Fibroblast of lung (primary cell): ENCODE measurements at places on chromosomes 16 and 17.

- peaks cover 1% of the 10 kb centered on the region for H3K36me3 ChIP-seq
- H3K27me3 ChIP-seq = no peaks in the 10 kb centered on the region
- no peak overlapping the region for H3K4me3 ChIP-seq
- H3K4me1 ChIP-seq = no peaks in the 10 kb centered on the region
- no peak for DNase-seq
- H3K27ac ChIP-seq = no peak overlapping the region
Measured at GRCh38 chr16:56413381-56413780, 12.0 kb downstream of the AMFR start.

DNA sequence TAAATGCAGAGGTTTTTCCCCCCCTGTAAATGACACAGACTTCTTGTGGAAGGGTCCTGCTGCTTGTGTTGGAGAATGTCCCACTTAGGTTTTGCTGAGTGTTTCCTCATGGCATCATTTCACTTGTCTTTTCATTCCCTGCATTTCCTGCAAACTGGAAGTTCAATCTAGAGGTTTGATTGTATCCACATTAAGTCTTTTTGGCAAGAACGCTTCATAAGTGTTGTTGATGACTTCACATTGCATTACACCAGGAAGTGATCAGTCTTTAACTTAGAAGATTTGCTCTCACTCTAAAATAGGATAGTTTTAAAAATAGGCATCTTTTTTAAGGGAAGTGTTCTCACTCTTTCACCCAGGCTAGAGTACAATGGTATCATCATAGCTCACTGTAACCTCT lies 67.2 kb downstream of the RPTOR start:
- H3K36me3 ChIP-seq = no peaks in the 10 kb centered on the region
- DNase-seq = no peak
- no peak overlapping the region for H3K27ac ChIP-seq
- no peaks in the 10 kb centered on the region for H3K27me3 ChIP-seq
- H3K4me1 ChIP-seq = no peaks in the 10 kb centered on the region
- H3K4me3 ChIP-seq = no peak overlapping the region

DNA sequence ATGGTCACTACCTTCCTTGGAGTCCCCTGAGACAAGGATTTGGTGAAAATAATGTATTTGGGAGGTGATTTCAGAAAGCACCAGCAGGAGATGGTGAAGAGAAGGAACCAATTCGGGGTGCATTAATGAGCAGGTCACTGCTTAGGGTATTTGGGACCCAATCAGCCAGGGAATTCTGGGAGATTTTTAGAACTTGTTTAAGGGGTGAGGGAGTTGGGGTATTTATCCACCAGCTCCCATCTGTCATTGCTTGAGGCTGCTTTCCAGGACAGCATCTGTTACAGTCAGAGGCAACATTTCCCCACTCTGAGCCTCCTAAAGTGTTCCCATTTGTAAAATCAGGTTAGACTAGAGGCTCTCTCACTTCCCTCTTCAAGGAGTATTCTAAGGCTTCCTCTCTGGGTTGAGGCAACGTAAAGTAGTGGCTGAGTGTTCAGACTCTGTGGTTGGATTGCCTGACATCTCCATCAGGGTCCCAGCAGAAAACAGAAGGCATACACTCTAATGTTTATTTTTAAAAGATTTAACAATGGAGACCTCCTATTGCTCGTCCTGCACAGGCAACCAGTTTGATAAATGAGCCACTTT lies 60.9 kb downstream of the CLEC19A start:
- H3K4me1 ChIP-seq = no peaks in the 10 kb centered on the region
- H3K36me3 ChIP-seq = no peaks in the 10 kb centered on the region
- H3K27ac ChIP-seq = no peak overlapping the region
- H3K4me3 ChIP-seq = no peak overlapping the region
- no peaks in the 10 kb centered on the region for H3K27me3 ChIP-seq
- no peak for DNase-seq

DNA sequence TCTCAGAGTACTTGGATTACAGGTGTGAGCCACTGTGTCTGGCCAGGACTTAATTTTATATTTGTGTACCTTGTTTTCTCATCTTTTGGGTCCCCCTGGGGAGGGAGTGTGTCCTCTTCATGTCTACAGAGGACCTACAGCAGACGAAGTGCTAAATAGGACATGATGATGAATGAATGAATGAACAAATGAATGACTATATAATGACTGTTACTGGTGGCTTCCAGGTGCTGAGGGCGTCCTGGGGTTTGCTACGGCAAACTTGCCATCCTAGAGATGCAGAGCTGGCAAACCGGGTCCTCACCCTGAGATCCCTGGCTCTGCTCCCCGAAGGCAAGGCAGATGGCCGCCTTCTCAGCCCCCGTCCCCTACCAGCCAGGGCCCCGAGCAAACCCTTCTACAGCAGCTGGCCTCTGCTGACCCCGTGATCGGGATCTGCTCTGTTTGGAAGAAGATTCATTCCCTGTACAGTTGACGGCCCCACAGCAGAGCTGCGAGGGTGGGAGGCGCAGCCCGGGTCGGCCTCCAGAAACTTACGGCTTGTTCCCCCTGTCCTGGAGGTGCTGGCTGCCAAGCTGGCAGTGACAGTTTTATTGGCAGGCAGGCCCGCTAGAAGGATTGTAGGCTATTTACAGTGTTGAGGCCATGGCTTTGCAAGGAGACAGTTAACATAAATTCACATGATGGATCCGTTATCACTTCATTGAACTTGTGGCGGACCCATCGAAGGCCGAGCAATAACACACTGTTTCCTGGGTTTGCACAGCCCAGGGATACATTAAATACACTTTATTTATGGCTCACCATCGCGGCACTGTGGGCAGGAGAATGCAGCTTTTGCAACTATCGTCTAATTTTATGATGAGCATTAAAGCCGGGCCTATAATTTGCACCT lies 197.7 kb upstream of the GSE1 start:
- no peaks in the 10 kb centered on the region for H3K27me3 ChIP-seq
- no peak overlapping the region for H3K4me3 ChIP-seq
- H3K36me3 ChIP-seq = no peaks in the 10 kb centered on the region
- no peaks in the 10 kb centered on the region for H3K4me1 ChIP-seq

GRCh38 chr17:13541032-13541480 lies 60.7 kb downstream of the HS3ST3A1 start:
- no peaks in the 10 kb centered on the region for H3K36me3 ChIP-seq
- H3K27ac ChIP-seq = peak overlapping the region; percentile 74
- no peaks in the 10 kb centered on the region for H3K27me3 ChIP-seq
- H3K4me3 ChIP-seq = no peak overlapping the region
- peak; percentile 98 for DNase-seq
- peaks cover 15% of the 10 kb centered on the region for H3K4me1 ChIP-seq

- H3K27me3 ChIP-seq = peaks cover 4% of the 10 kb centered on the region
- peaks cover 12% of the 10 kb centered on the region for H3K4me1 ChIP-seq
- H3K36me3 ChIP-seq = no peaks in the 10 kb centered on the region
- no peak for DNase-seq
- no peak overlapping the region for H3K4me3 ChIP-seq
Measured at GRCh38 chr17:32279891-32280716, 14.5 kb downstream of the RHBDL3 start.

GRCh38 chr16:84537491-84538151 lies 33.2 kb upstream of the MEAK7 start:
- H3K4me1 ChIP-seq = peaks cover 6% of the 10 kb centered on the region
- no peak overlapping the region for H3K4me3 ChIP-seq
- no peak overlapping the region for H3K27ac ChIP-seq
- H3K36me3 ChIP-seq = no peaks in the 10 kb centered on the region
- DNase-seq = no peak
- no peaks in the 10 kb centered on the region for H3K27me3 ChIP-seq

- no peak for DNase-seq
- H3K27ac ChIP-seq = no peak overlapping the region
- H3K27me3 ChIP-seq = no peaks in the 10 kb centered on the region
- H3K4me1 ChIP-seq = no peaks in the 10 kb centered on the region
- no peaks in the 10 kb centered on the region for H3K36me3 ChIP-seq
Measured at GRCh38 chr16:85621698-85622428, 8.7 kb downstream of the GSE1 start.

- peaks cover 36% of the 10 kb centered on the region for H3K36me3 ChIP-seq
- H3K27me3 ChIP-seq = no peaks in the 10 kb centered on the region
- H3K27ac ChIP-seq = no peak overlapping the region
- no peak overlapping the region for H3K4me3 ChIP-seq
- no peaks in the 10 kb centered on the region for H3K4me1 ChIP-seq
- no peak for DNase-seq
Measured at GRCh38 chr17:29091606-29092289, 48.8 kb downstream of the PIPOX start.

DNA sequence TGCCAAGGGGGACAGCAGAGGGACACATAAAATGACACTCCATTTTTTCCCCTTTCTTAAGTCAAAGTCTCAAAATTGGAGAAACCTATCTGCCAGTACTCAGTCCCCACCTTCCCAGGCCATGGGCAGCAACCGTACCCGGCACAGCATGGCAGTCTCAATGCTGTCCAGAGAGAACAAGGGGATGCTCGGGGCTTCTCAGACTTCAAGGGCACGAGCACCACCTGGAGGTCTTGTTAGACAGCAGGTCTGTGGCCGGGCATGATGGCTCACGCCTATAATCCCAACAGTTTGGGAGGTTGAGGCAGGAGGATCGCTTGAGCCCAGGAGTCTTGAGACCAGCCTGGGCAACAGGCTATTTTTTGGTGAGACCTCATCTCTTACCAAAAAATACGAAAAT lies 3.2 kb downstream of the DNAH17 start:
- no peak for DNase-seq
- no peaks in the 10 kb centered on the region for H3K4me1 ChIP-seq
- H3K4me3 ChIP-seq = no peak overlapping the region
- no peaks in the 10 kb centered on the region for H3K36me3 ChIP-seq

GRCh38 chr16:65919145-65919985 lies 447.1 kb upstream of the CDH5 start:
- H3K27me3 ChIP-seq = no peaks in the 10 kb centered on the region
- no peaks in the 10 kb centered on the region for H3K4me1 ChIP-seq
- no peaks in the 10 kb centered on the region for H3K36me3 ChIP-seq
- DNase-seq = no peak
- no peak overlapping the region for H3K4me3 ChIP-seq
- H3K27ac ChIP-seq = no peak overlapping the region

DNA sequence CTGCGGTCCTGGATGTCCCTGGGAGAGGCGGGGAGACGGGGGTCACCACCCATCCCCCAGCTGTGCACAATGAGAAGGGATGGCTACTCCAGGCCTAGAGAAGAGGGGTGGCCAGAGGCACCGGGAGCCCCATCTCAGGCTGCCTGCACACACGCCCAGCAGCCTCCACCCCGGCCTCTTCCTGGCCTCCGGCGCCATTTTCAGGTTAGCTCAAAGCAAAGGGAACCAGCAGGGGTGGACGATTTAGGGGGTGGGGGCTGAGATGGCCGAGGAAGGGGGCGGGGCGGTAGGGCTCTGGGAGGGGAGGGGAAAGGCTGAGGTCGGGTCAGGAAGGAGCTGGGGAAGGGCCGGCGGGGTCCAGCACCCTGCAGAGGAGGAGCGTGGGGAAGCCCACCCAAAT lies 42.8 kb downstream of the SRCIN1 start:
- H3K27ac ChIP-seq = no peak overlapping the region
- H3K4me1 ChIP-seq = peaks cover under 1% of the 10 kb centered on the region
- no peak overlapping the region for H3K4me3 ChIP-seq
- no peak for DNase-seq

GRCh38 chr17:79966681-79967080 lies 69.0 kb downstream of the TBC1D16 start:
- no peak overlapping the region for H3K4me3 ChIP-seq
- no peaks in the 10 kb centered on the region for H3K36me3 ChIP-seq
- DNase-seq = no peak
- peaks cover 2% of the 10 kb centered on the region for H3K4me1 ChIP-seq
- no peak overlapping the region for H3K27ac ChIP-seq
- no peaks in the 10 kb centered on the region for H3K27me3 ChIP-seq

GRCh38 chr16:1003391-1004347 lies 22.1 kb downstream of the SOX8 start:
- no peak overlapping the region for H3K4me3 ChIP-seq
- no peak overlapping the region for H3K27ac ChIP-seq
- H3K27me3 ChIP-seq = no peaks in the 10 kb centered on the region
- H3K4me1 ChIP-seq = no peaks in the 10 kb centered on the region

- H3K36me3 ChIP-seq = peaks cover 4% of the 10 kb centered on the region
- no peak overlapping the region for H3K4me3 ChIP-seq
- H3K4me1 ChIP-seq = peaks cover 5% of the 10 kb centered on the region
- DNase-seq = no peak
- no peaks in the 10 kb centered on the region for H3K27me3 ChIP-seq
Measured at GRCh38 chr17:80778716-80779115, 212.9 kb upstream of the CHMP6 start.

DNA sequence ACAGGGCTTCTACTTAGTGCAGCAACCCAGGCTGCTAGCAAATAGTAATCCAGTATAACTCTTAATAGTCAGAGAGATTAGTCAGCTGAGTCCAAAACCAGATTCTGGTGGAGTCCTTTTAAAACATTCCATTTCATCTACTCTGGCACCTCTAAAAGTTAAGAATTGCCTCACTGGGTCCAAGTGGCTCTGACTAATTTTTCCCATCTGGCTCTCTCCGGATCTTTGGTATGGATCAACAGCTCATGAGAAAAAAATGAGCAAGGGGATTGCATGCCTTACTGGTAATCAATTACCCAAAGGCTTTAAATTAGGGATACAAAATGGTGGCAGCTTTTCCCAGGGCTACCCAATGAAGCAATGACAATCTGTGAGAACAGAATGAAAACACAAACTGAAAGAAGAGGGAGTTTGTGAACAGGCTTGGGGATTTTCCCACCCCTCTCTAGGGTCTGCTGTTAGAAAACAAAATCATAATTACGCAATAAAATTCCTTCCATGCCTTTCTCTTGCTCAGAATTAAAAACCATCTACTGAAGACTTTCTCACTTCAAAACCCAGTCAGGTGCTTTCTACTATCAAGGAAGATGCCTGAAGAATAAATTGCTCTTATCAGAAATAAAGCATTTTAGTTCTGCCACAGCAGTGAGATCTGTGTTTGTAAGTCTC lies 84.6 kb upstream of the PMFBP1 start:
- H3K27ac ChIP-seq = peak overlapping the region; percentile 67
- no peaks in the 10 kb centered on the region for H3K36me3 ChIP-seq
- no peaks in the 10 kb centered on the region for H3K27me3 ChIP-seq
- peaks cover 8% of the 10 kb centered on the region for H3K4me1 ChIP-seq
